ENCODE measurements at places on chromosomes 5 and 9.
A peak's percentile ranks its signal among the peaks of the same experiment; 100 is the strongest.

GRCh38 chr5:61619777-61620518 lies 287.9 kb downstream of the ZSWIM6 start:
- no peaks in the 10 kb centered on the region for H3K4me1 ChIP-seq
- H3K4me3 ChIP-seq, result no peak overlapping the region
- H3K27me3 ChIP-seq, result no peaks in the 10 kb centered on the region

DNA sequence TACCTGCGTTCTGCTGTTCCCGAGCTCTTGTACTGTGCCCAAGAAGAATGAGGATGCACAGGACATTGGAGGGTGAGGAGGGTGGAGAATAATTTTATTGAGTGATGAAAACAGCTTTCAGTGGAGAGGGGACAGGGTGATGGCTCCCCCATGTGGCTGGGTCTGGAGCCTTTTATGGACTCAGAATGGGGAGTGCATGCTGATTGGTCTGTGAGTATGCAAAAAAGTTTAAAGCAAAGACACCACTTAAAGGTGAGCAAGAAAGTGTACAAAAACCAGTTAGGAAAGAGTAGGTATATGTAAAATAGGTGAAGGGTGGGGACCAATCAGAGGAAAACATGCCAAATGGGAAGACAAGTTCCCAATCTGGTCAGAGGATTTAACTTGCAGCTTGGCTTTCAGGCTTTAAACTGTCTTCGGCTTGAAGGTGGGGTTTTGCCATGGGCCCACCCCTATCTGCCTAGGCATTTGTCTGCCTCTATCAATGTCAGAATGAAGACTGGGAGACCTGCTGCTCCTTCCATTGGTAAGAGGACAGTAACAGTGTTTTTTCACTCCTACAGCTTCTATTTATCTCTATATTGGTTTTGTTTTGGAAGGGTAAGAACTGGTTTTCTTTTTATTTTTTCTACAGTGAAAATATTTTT lies 118.0 kb upstream of the RAI14 start:
- H3K4me1 ChIP-seq, result no peaks in the 10 kb centered on the region
- H3K4me3 ChIP-seq, result no peak overlapping the region
- H3K27ac ChIP-seq, result no peak overlapping the region
- H3K36me3 ChIP-seq, result no peaks in the 10 kb centered on the region
- H3K27me3 ChIP-seq, result peaks cover 4% of the 10 kb centered on the region

GRCh38 chr5:151569132-151570046 lies 21.7 kb downstream of the FAT2 start:
- no peaks in the 10 kb centered on the region for H3K27me3 ChIP-seq
- DNase-seq, result no peak
- no peaks in the 10 kb centered on the region for H3K4me1 ChIP-seq
- no peak overlapping the region for H3K27ac ChIP-seq

DNA sequence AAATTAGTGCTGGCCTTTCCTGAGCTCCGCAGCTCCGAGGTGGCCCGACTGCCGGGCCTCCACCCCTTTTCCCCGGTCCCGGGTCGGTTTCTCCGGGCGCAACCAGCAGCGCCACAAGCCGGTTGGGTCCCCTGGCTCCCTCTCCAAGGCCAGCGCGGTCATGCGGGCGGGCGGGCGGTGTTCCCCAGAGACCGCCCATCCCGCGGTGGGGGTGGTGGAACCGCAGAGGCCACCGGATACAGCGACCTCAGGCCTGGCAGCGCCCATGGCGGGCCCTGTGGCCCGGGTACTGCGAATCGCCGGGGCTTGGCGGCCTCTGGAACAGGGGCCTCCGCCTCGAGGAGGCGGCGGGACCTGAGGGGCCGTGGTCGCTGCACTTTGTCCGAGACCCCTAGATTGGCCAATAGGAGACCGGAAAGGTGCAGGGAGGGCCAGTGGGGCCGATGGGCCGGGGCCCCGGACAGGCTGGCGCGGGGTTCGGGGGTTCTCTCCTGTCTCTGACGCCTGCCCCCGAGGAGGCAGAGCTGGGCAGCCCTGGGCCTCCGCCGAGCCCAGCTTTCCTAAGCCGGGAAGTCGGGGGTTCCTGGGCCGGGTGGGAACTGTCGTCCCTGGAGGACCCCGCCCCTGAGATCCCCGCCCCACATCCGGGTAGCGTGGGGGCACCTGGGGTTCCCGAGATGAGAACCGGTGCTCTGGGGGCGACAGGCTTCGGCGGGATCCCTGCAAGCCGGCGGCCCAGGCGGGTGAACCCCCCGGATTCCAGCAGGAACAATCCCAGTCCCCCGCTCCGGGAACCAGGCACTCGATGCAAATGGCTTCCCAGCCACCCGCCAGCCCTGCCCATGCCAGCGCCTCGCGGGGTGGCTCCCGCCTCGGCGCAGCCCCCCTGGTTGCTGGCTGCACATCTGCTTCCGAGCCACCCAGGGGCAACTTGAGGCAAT lies 293.9 kb downstream of the ZSWIM6 start:
- peaks cover 7% of the 10 kb centered on the region for H3K4me1 ChIP-seq
- peak overlapping the region; percentile 46 for H3K4me3 ChIP-seq
- H3K27ac ChIP-seq, result no peak overlapping the region
- peaks cover 20% of the 10 kb centered on the region for H3K27me3 ChIP-seq
- H3K36me3 ChIP-seq, result no peaks in the 10 kb centered on the region

GRCh38 chr9:4138781-4139180 lies 161.1 kb downstream of the GLIS3 start:
- H3K36me3 ChIP-seq, result no peaks in the 10 kb centered on the region
- no peaks in the 10 kb centered on the region for H3K27me3 ChIP-seq
- H3K27ac ChIP-seq, result no peak overlapping the region

DNA sequence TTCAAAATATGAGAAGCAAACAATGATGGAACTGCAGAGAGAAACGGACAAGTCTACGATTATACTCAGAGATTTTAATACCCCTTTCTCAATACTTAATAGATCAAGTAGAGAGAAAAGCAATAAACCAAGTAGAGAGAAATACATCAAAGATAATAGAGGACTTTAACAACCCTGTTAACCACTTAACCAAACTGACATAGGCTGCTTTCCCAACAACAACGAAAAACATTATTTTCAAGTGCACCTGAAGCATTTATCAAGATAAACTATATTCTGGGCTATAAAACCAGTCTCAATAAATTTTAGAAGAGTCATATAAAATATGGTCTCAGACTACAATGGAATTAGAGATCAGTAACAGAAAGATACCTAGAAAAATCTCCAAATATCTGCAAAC lies 67.4 kb downstream of the GNAQ start:
- no peak overlapping the region for H3K4me3 ChIP-seq
- H3K27ac ChIP-seq, result no peak overlapping the region
- H3K4me1 ChIP-seq, result peaks cover 5% of the 10 kb centered on the region
- no peaks in the 10 kb centered on the region for H3K36me3 ChIP-seq
- DNase-seq, result no peak
- H3K27me3 ChIP-seq, result no peaks in the 10 kb centered on the region

GRCh38 chr9:6787793-6788161 lies 30.0 kb downstream of the KDM4C start:
- no peak overlapping the region for H3K27ac ChIP-seq
- H3K27me3 ChIP-seq, result no peaks in the 10 kb centered on the region
- H3K4me1 ChIP-seq, result peaks cover 18% of the 10 kb centered on the region

DNA sequence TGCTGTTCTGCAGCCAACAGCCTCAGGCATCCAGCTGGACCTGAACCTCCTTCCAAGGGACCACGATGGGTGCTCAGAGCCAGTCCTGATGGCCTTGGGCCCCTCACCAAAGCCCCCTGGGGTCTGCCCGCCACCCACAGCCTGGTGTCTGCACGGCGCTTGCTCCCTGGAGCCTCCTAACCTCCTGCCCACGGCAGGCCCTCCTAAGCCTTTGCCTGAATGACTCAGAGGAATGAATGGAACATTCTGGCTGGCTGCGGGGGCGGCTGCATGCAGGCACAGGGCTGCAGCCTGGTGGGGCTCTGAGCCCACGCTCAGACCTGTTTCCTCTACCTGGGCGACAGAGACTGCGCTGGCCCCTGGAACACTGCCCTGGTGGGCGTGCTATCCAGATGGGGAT lies 6.9 kb downstream of the SOHLH1 start:
- no peaks in the 10 kb centered on the region for H3K27me3 ChIP-seq
- H3K4me1 ChIP-seq, result no peaks in the 10 kb centered on the region
- no peak overlapping the region for H3K27ac ChIP-seq
- DNase-seq, result no peak

DNA sequence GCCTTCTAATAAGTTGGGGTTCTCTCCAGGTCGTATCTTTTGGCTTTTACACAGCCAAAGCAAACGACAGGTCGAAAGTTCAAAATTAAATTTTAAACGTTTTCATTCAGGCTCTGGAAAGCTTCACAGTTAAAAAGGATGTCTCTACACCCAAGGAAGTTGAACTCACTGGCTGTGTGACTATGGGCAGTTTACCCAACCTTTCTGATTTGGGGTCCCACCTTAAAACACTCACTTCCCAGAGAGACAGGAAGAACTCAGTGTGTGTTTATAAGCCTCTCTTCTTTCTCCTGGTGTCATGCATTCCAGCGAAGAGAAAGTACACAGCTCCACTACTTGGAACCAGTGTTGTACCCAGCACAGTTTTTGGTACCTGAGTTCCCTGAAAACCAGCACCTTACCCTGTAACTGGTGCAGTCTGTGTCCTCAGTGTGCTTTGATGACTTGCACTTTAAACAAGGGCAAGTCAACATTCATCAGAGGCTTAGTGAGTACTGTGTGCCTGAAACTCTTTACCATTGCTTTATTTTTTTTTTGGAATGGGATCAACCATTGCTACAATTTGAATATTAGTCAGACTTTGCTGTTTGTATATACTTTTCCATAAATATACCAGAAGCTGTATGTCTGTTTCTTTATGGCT lies 1.7 kb downstream of the SRD5A1 start:
- no peak for DNase-seq
- H3K27ac ChIP-seq, result no peak overlapping the region
- peaks cover 17% of the 10 kb centered on the region for H3K4me1 ChIP-seq
- H3K4me3 ChIP-seq, result no peak overlapping the region
- H3K27me3 ChIP-seq, result no peaks in the 10 kb centered on the region

GRCh38 chr5:81310402-81311063 lies 9.1 kb downstream of the ZCCHC9 start:
- H3K27ac ChIP-seq, result no peak overlapping the region
- H3K27me3 ChIP-seq, result no peaks in the 10 kb centered on the region
- H3K36me3 ChIP-seq, result peaks cover 46% of the 10 kb centered on the region
- H3K4me1 ChIP-seq, result no peaks in the 10 kb centered on the region

GRCh38 chr5:156934450-156935211 lies 28.4 kb downstream of the TIMD4 start:
- H3K27ac ChIP-seq, result no peak overlapping the region
- no peaks in the 10 kb centered on the region for H3K36me3 ChIP-seq
- no peaks in the 10 kb centered on the region for H3K4me1 ChIP-seq
- peak; percentile 12 for DNase-seq
- H3K4me3 ChIP-seq, result no peak overlapping the region

DNA sequence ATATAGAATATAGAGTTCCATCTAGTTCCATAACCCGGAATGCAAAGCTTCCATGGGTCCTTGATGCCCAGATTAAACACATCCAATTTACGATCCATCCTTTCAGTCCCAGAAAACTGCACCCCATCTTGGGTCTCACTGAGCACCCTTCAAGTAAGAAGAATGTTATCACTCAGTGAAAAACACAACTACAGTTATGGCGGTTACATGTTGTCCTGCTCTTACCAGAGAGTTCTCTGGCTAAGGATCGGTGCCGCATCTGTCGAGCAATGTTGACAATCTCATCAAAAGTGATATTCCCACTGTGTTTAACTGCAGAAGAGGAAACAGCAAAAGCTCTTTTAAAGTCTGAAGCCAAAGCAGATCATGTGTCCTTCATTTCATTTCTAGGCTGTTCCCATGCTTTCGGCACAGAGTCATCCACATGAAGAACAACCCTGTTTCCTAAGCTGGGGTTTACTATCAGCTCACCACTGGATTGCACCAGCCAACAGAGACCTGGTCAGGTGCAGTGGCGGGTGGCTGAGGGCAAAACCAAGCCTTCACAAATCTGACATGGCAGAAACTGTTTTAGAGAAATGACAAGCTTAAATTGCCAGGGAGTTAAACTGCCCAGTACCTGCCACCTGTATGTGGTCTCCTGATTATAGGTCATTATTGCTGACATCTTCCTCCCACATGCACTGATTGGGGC lies 2.9 kb downstream of the RPL12 start:
- no peak for DNase-seq
- peaks cover 24% of the 10 kb centered on the region for H3K4me1 ChIP-seq
- H3K4me3 ChIP-seq, result no peak overlapping the region
- no peaks in the 10 kb centered on the region for H3K27me3 ChIP-seq
- H3K27ac ChIP-seq, result peak overlapping the region; percentile 14
- H3K36me3 ChIP-seq, result peaks cover 48% of the 10 kb centered on the region

DNA sequence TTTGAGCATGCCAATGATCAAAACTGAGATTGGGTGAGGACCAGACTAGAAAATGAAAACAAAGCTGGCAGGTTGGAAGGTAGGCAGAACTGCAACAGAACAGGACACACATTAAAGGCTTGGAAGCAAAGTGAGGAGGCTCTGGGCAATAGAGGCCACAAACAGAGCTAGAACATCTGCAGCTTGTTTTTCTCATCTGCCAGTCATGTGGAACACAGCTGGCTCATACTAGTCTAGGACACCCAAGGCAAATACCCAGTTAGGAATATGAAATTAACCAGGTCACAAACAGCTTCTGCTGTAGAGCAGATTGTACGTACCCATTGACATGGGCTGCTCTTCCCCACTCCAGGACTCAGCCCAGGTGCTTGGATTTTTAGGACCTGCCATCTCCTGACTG lies 61.7 kb downstream of the SPEF2 start:
- no peaks in the 10 kb centered on the region for H3K27me3 ChIP-seq
- no peaks in the 10 kb centered on the region for H3K4me1 ChIP-seq
- H3K4me3 ChIP-seq, result no peak overlapping the region

GRCh38 chr9:7336356-7337065 lies 463.1 kb downstream of the DMAC1 start:
- no peak for DNase-seq
- H3K4me1 ChIP-seq, result no peaks in the 10 kb centered on the region
- H3K4me3 ChIP-seq, result no peak overlapping the region
- H3K36me3 ChIP-seq, result no peaks in the 10 kb centered on the region
- H3K27me3 ChIP-seq, result no peaks in the 10 kb centered on the region

GRCh38 chr9:26341545-26341944 lies 551.1 kb downstream of the CAAP1 start:
- no peak overlapping the region for H3K27ac ChIP-seq
- H3K4me1 ChIP-seq, result no peaks in the 10 kb centered on the region
- no peak overlapping the region for H3K4me3 ChIP-seq
- H3K36me3 ChIP-seq, result no peaks in the 10 kb centered on the region
- no peaks in the 10 kb centered on the region for H3K27me3 ChIP-seq
- no peak for DNase-seq

DNA sequence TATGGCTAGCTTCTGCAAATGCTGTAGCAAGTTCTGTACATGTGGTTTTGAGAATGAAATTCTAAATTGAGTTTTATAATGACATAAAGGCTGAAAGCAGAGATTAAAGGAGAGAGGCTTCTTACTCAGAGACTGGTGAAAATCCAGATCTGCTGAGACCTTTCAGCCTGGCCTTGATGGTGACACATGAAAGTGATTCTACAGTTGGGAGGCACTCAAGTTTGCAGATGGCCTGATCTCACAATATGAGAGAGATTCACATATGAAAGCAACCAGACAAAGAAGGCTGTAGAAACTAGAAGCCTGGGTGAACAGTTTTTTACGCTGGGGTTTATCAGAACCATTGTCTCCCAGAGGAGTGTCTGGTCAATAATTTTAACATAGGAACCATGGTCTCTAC lies 49.0 kb downstream of the RAB3C start:
- H3K4me1 ChIP-seq, result no peaks in the 10 kb centered on the region
- DNase-seq, result no peak
- H3K4me3 ChIP-seq, result no peak overlapping the region
- H3K27me3 ChIP-seq, result no peaks in the 10 kb centered on the region

- no peaks in the 10 kb centered on the region for H3K27me3 ChIP-seq
- H3K27ac ChIP-seq, result no peak overlapping the region
- no peaks in the 10 kb centered on the region for H3K36me3 ChIP-seq
- H3K4me3 ChIP-seq, result no peak overlapping the region
Measured at GRCh38 chr9:79208791-79209396, 362.9 kb upstream of the TLE4 start.

All from effector memory CD4-positive, alpha-beta T cell (primary cell).